ENCODE measurements at places on chromosomes 7 and 10.

DNA sequence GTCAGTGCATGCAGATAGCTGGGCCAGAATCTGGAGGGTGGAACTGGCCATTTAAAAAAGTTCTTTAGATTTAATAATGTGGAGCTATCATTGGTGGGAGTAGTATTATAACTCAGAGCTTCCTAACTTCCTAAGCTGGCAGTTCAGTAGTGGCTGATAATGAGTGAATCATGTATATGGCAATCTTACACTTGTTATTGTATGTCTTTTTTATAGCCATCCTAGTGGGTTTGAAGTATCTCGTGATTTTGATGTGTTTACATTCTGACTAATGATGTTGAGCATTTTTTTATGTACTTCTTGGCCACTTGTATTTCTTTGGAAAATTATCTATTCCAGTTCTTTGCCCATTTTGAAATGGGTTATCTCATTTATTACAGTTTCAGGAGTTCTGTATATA is 15.4 kb downstream of the TFAM start:
- no peak for DNase-seq

- no peak for DNase-seq
Measured at GRCh38 chr10:79047584-79047874, 21.2 kb upstream of the ZMIZ1 start.

GRCh38 chr7:157814931-157815705 is 478.3 kb downstream of the DNAJB6 start:
- DNase-seq, result no peak

GRCh38 chr10:71031603-71032002 is 143.2 kb upstream of the PCBD1 start:
- DNase-seq, result no peak

DNA sequence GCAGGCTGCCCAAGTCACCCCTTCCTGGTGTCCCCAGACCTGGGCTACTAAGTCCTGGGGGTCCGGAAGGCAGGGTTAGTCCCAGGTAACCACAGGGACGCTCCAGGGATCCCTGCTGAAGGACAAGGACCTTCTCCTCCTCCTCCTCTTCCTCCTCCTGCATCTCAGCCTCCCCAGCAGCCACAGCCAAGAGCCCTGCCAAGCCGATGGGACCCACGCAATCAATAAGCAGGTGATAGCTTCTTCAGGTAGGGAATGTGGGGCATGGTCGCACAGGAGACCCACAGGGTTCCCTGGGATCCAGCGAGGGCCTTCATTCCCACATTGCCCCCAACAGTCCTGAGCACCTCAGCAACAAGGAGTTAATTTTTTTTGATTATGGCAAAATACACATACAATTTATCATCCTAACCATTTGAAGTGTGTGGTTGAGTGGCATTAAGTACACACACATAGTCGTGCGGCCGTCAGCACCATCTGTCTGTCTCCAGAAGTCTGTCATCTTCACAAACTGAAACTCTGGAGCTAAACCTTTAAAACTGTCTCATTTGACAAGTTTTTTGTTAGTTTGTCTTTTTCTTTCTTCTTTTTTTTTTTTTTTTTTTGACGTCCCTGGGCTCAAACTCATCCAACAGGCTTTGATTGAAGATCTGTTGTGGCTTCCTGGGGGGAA is 12.1 kb downstream of the CRYGN start:
- no peak for DNase-seq

GRCh38 chr10:108849688-108850087 is 1073.6 kb downstream of the XPNPEP1 start:
- no peak for DNase-seq

DNA sequence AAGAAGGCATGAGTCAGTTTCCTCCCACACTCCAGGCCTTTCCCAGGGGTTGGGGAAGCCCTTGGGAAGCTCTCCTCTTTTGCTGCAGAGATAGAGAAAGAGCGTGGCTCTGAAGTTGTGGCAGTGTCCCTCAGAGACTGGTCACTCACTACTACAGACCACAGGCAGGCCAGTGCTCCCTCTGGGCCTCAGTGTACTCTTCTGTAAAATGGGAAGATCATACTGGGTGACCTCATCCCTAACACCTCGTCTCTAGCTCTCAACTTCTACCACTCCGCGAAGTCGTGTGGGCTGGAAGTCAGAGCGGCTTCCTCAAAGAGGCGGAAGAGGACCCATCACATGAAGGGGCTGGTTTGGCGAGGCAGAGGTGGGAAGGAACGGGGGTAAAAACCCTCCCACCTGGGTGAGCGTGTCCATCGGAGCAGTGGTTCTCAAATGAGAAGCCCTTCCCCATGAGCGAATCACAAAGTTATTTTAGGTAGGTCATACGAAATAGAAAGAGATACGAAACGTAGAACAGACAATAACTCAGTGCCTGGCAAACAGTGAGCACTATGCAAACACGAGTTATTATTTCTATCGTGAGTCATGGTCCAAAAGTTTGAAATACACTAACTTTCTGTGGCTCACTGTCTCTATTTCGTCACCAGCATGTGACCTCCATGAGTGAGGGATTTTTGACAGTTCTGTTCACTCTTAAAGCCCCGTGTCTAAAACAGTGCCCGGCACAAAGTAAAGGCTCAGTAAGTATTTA is 32.7 kb downstream of the PRKAG2 start:
- DNase-seq, result no peak

DNA sequence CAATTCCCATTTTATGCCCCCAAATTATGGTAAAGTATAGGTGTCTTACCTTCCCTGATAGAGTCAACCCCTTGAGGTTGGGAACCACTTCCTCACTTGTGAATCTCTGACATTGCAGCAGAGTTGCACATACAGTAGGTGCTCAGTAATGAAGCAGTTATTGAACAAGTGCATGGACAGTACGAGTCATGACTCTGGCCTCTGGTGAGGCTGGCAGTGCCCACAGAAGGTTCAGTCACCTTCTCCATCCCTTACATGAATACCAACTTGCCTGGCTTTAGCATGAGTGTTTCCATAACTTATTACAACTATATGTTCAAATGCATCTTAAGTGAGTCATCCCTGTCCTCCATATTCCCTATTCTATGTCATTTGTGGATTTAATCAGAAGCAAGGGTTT is 340.0 kb downstream of the ELMO1 start:
- DNase-seq, result no peak

Measured in stimulated activated CD4-positive, alpha-beta T cell treated with anti-CD3 and anti-CD28 coated beads, TNF-alpha, amount 100 ng/mL, for 4 hours (primary cell).